GM23338 (cell line): ENCODE measurements at places on chromosomes 3 and 15.

- no peak for DNase-seq
- peaks cover 38% of the 10 kb centered on the region for H3K27me3 ChIP-seq
- H3K27ac ChIP-seq, result no peak overlapping the region
- no peaks in the 10 kb centered on the region for H3K36me3 ChIP-seq
- no peak overlapping the region for H3K4me3 ChIP-seq
These were observed 84.4 kb upstream of the HES1 start for GRCh38 chr3:194051366-194052149.

DNA sequence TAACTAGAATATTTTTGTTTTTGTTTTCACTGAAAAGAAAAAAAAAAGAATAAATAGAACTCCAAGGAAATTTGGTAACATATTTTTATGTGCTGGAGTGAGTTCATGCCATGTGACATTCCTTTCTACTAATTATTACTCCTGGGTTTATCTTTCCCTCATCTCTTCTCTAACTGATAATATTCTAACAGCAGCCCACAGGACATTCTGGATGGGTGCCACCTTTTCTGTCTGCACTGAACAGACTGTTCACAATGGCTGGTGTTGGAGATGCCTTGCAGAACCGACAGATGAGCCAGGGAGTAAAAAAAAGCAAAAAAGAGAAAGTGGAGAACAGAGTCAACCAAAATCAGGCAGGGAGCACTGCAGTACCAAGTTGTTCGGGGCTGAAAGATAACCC is 151.3 kb downstream of the OR4M2 start:
- DNase-seq, result no peak
- H3K27me3 ChIP-seq, result peaks cover 3% of the 10 kb centered on the region; the same call in 1 of the 2 replicates
- no peak overlapping the region for H3K27ac ChIP-seq
- no peaks in the 10 kb centered on the region for H3K4me1 ChIP-seq
- peaks cover 4% of the 10 kb centered on the region; the same call in 1 of the 2 replicates for H3K36me3 ChIP-seq

DNA sequence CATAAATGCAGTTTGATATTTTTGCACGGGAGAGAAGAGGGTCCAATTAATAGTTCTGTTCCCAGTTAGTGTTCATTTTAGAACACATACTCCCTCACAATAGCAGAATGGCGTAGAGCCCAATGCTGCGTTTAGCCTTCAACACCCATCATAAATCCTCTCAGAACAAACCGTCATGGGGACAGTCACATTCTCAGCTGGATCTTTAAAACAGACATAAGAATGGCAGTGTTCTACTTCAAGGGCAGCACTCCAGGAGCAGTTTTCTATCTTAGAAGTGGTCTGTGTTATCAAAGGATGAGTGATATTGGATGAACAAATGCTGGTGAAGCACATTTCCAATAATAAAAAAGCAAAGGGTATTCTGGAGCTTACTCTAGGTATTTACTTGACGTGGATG is 230.5 kb downstream of the PDZRN3 start:
- no peak overlapping the region for H3K4me3 ChIP-seq
- no peaks in the 10 kb centered on the region; the same call in 1 of the 2 replicates for H3K36me3 ChIP-seq
- H3K27ac ChIP-seq, result no peak overlapping the region
- no peaks in the 10 kb centered on the region for H3K4me1 ChIP-seq

GRCh38 chr15:20355256-20355868 is 186.2 kb downstream of the GOLGA6L6 start:
- DNase-seq, result no peak
- H3K36me3 ChIP-seq, result peaks cover 11% of the 10 kb centered on the region; the same call in 1 of the 2 replicates
- H3K27me3 ChIP-seq, result no peaks in the 10 kb centered on the region
- H3K4me1 ChIP-seq, result no peaks in the 10 kb centered on the region
- no peak overlapping the region for H3K27ac ChIP-seq

- peak; percentile 23 for DNase-seq
- H3K27ac ChIP-seq, result peak overlapping the region; percentile 46; the same call in 1 of the 2 replicates
- no peaks in the 10 kb centered on the region for H3K27me3 ChIP-seq
- peaks cover 66% of the 10 kb centered on the region for H3K36me3 ChIP-seq
- H3K4me3 ChIP-seq, result no peak overlapping the region
- H3K4me1 ChIP-seq, result peaks cover 22% of the 10 kb centered on the region
These were observed 6.5 kb downstream of the ZNF589 start for GRCh38 chr3:48247401-48247811.

DNA sequence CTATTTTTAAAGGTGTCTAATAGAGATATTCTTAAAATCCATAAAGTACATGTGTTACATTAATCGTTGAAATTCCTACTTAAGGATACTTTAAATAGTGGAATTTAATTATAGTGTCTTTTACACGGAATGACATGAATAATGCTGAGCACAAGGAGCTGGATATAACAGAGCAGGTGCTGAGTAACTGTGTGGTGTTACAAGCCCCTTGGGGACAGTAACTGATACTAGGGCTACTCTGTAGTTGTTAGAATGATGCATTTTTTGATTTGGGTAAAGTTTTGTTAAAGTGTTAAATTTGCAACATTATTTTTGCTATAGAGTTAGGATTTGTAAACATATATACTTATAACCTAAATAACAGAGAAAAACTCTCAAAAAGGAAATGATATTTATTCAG is 1496.1 kb downstream of the OTOL1 start:
- DNase-seq, result no peak
- no peaks in the 10 kb centered on the region for H3K27me3 ChIP-seq
- H3K27ac ChIP-seq, result no peak overlapping the region
- H3K4me1 ChIP-seq, result no peaks in the 10 kb centered on the region
